Kidney (tissue), 22 donors: ENCODE measurements at places on chromosomes 7 and 10. TPM values are rescaled to one million over a fixed set of nuclear protein-coding genes. Genes with fewer than 3 reads are reported as not detected.

DNA sequence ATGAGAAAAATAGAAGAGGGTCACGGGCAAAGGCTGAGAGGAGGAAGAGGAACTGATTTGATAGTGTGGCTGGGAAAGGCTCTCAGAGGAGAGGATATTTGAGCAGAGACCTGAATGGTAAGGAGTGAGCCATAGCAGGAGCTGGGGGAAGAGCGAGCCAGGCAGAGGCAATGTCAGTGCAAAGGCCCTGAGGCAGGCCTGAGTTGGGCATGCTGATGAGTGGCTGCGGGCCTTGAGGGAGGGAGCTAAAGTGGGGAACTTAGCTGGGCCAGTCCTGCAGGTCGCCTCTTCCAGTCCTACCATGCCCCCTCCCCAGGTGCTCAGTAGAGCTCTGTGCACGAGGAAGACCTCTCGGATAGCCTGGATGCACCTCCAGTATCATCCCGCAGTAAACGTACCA, 55.4 kb upstream of the FGFR2 start:
- no peak for DNase-seq

- DNase-seq = no peak
Measured at GRCh38 chr7:34067005-34067778, 161.9 kb downstream of the BMPER start.

DNA sequence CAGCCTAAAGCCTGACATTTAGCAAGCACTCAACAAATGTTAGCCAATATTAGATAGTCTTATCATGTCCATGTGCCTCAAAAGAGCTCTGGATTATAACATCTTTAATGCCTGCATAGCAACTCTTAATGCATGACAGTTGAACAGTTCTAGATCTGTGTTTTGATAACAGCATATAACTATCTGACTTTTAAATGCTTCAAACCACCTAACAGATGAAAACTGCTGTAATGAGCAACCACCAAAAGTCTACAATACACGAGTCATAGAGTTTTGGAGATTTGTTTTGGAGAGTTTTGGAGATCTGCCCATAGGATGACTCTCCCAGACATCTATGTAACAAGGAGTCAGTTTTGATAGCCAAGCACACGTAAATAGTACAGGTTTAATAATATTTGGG, 227.3 kb downstream of the TWIST1 start:
- no peak for DNase-seq

- no peak for DNase-seq
Measured at GRCh38 chr7:142787034-142787768, 16.4 kb downstream of the PRSS2 start.

DNA sequence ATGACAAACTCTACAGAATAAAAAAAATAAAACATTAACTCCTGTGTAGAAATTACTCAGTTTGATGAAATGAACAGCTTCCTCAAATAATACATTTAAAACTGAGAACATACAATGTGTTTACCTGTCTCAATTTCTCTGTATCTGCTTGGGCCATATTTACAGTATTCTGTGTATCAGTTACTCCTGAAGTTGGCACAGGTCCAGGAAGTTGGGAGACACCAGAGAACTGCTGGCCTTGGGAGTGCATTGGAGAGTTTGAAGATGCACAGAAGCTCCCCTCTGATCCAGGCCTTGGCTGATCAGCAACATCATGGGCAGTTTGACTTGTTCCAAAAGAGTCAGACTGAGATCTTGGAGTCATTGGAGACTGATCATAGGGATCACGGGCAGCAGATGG, 155.1 kb downstream of the GALNT11 start:
- DNase-seq = no peak

BMPER gene
- total RNA-seq = 0.60 TPM

GRID1 gene
- 1.4 TPM for total RNA-seq

- DNase-seq = no peak
Measured at GRCh38 chr7:28081016-28081415, 99.6 kb downstream of the JAZF1 start.

DNA sequence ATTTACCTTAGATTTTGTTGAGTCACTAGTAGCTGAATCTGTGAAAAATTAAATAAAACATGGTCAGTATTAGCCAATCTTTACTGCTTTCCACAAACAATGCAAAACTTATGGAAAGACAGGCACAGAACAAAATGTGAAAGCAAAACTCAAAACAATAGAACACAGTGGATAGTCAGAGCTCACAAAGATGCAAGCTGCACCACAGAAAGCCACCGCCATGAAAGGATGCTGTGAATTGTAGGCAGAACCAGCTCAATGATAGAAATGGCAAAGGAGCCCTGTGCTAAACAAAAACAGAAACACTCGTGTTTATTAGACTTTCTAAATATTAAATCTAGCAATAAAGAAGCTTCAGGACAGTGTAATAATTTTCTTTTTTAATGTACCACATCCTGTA, 134.4 kb downstream of the ARHGAP21 start:
- no peak for DNase-seq

NPFFR1 gene
- total RNA-seq = 0.09 TPM

CYCS gene
- total RNA-seq = 94.3 TPM
